Activated CD4-positive, alpha-beta T cell treated with anti-CD3 and anti-CD28 coated beads, Interleukin-2, amount 10 ng/mL, durations not matched to agents 7 days and 5 days (primary cell): ENCODE measurements at places on chromosomes 5 and 9. TPM values are rescaled to one million over a fixed set of nuclear protein-coding genes. Genes with fewer than 3 reads are reported as not detected.

GRCh38 chr9:23643656-23644258 lies 182.3 kb downstream of the ELAVL2 start:
- H3K27ac ChIP-seq, result no peak overlapping the region
- no peaks in the 10 kb centered on the region for H3K4me1 ChIP-seq
- H3K4me3 ChIP-seq, result no peak overlapping the region
- H3K27me3 ChIP-seq, result no peaks in the 10 kb centered on the region

Gene C9orf153
- 0.35 TPM for total RNA-seq

Gene UBE2QL1
- not detected for total RNA-seq

DNA sequence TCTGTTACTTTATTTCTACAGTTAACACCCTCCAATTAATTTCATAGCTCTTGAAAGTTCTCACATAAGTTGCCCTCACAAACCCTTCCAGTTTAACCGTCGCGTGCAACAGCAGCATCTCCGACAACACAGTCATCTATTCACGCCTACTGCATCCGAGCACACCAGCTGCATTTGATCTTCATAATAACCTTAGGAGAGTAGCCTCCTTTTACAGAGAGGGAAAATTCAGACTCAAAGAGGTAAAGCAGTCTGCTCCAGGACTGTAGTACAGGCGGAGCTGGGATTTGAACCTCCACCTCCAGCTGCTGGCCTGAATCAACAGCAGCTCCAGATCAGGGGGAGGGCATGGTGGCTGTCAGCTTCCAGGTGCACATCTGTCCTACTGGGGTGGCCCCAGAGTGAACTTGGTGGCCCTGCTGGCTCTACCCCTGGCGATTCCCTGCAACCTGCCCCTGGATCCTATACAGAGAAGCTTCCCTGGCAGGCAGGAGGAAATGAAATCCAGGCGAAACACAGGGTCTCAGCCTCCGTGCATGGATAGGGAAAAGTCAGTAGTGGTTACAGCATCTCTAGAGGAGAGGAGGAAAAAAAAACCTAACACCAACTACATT lies 71.6 kb upstream of the UNC5A start:
- H3K4me3 ChIP-seq, result no peak overlapping the region
- H3K4me1 ChIP-seq, result no peaks in the 10 kb centered on the region
- H3K27ac ChIP-seq, result no peak overlapping the region
- H3K36me3 ChIP-seq, result no peaks in the 10 kb centered on the region

Gene NR5A1
- total RNA-seq, result not detected

GRCh38 chr9:112846528-112847488 lies 43.9 kb downstream of the SLC46A2 start:
- H3K4me3 ChIP-seq, result no peak overlapping the region
- no peaks in the 10 kb centered on the region for H3K27me3 ChIP-seq
- H3K36me3 ChIP-seq, result no peaks in the 10 kb centered on the region
- no peak overlapping the region for H3K27ac ChIP-seq
- H3K4me1 ChIP-seq, result peaks cover 12% of the 10 kb centered on the region

Gene F12
- total RNA-seq, result 0.60 TPM
